ENCODE measurements at places on chromosomes 16 and 17.

- no peak for DNase-seq
Observed at GRCh38 chr16:31136287-31136662, 748 bp upstream of the PRSS8 start.

DNA sequence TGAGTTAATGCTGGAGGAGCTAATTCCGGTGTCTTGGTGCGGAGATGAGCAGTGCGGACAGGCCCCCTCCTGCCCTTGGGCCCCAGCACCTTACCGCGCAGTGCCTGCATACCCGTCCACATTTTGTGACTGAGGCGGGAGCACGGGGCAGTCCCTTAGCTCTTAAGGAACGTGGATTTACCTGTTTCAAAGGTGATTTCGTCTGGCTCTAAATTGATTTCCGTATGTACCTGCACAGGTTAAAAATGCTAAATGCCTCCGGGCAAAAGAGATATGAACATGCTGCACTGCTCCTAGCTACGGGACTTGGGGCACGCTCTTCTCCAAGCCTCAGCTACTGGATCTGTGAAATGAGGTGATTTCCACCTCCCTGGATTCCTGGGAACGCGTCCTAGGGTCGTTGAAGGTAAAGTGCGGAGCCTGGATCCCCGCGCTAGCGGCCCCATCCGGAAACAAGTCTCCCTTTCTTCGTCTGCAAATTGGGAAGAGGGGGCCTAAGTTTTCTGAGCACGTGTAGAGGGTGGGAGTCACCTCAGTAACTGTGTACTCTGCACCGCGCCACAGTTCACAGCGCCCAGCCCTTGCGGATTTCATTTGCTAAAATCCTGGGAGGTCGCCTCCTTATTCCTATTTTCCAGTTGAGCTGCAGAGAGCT, 669 bp upstream of the CRISPLD2 start:
- DNase-seq, result no peak

GRCh38 chr17:34756637-34757021, 177.2 kb downstream of the TMEM132E start:
- DNase-seq, result no peak

GRCh38 chr17:15171167-15172047, 93.7 kb downstream of the PMP22 start:
- DNase-seq, result peak; percentile 47

- DNase-seq, result no peak
Observed at GRCh38 chr17:44083250-44083849, 12.8 kb downstream of the G6PC3 start.

DNA sequence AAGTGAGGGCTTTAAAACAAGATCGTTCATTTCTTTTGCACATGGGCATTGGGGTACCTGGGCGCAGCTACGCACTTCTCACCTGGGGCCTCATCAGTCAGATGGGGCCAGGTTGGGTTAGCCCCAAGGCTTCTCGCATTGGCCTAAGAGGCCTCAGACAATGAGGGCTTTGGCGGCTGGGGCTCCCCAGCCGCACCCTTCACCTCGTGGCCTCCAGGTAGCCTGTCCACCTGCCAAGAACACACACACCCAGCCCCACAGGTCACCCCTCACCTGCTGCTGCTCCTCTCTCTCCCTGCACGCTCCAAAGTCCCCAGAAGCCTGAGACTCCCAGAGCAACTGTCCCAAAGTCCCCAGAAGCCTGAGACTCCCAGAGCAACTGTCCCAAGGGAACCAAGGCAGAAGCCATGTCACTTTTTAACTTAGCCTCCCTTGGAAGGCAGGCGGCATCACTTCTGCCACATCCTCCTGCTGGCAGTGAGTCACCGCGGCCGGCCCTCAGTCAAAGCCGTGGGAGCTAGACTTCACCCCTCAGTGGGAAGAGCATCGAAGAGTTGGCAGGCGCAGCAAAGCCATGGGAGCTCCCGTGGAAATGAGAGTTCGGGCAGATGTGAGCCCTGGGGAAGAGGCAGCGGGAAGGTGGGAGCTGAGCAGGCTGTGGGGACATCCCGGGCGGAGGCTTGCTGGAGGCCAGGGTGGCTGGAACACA, 78.9 kb upstream of the PLCG2 start:
- no peak for DNase-seq

- DNase-seq, result no peak
Observed at GRCh38 chr17:3750926-3751325, 27.2 kb downstream of the HASPIN start.

DNA sequence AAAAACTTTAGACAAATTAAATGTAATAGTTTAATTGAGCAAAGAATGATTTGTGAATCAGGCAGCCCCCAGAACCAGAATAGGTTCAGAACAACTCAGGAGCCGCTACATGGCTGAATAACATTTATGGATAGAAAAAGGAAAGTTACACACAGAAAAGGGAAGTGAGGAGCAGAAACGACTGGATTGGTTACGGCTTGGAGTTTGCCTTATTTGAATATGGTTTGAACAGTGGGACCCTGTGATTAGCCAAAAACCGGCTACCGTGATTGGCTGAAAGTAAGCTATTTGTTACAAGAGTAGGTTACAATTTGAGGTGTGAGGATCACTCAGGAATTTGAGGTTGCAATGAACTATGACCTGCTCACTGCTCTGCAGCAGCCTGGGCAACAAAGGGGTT, 1139.8 kb downstream of the CDH11 start:
- DNase-seq, result no peak

- no peak for DNase-seq
Observed at GRCh38 chr17:68868708-68869107, 86.5 kb downstream of the ABCA8 start.

- DNase-seq, result no peak
Observed at GRCh38 chr17:8488491-8488890, 52.8 kb downstream of the NDEL1 start.

Measured in NAMALWA (cell line).